ENCODE measurements at places on chromosomes 6 and 20. TPM values are rescaled to one million over a fixed set of nuclear protein-coding genes. Genes with fewer than 3 reads are reported as not detected.

Gene TGM6
- not detected for polyA plus RNA-seq

Gene EBF4
- polyA plus RNA-seq = 44.5 TPM

Gene RPS6KA2
- polyA plus RNA-seq = 32.0 TPM

DNA sequence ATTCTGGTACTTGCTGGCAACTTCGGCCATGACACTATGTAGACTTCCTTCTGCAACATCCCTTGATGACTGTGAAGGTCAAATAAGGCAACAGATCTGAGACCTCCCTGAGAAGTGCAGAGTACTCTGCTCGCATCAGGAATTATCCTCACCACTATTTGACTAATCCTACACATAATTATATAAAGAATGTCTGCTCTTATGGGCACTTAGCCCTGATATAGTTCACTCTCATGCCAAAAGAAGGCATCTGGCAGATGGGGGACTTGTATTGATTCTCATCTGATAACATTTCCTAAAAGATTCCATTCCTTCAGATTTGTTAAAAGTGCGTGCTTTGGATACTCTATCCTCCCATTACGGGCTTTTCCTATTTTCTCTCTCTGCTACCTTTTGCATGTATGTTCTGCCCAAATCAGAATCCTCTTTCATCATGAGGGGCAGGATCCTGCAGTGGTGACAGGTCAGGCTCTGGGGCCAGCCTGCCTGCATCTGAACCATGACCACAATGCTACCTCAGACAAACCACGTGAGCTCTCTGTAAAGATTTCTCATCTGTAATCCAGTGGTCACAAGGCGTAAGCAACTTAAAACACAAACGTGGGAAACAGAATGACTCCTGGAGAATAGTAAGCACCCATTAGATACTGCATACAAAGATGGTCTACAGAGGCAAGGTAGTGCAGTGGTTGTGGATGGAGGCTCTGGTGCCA lies 134.0 kb downstream of the GJA10 start:
- DNase-seq = no peak

GRCh38 chr20:20261159-20261558 lies 106.7 kb upstream of the INSM1 start:
- DNase-seq = no peak

Gene FAXC
- 4.8 TPM for polyA plus RNA-seq

DNA sequence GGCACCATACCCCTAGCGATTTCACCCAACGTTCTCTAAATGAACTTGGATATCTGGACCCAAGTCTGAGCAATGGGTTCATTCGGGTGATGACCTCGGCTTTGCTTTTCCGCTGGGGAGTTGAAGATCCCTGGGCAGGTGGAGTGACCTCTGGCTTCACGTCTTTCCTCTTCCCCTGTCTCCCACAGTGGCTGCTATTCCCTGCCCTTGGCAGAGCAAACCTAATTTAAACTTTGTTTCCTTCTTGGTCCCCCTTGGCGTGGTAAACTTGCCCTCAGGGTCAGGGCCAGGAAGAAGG lies 7.8 kb upstream of the TFAP2A start:
- DNase-seq = no peak

Gene RBPJL
- polyA plus RNA-seq = not detected

- no peak for DNase-seq
Observed at GRCh38 chr6:37456126-37456525, 23.1 kb downstream of the CMTR1 start.

DNA sequence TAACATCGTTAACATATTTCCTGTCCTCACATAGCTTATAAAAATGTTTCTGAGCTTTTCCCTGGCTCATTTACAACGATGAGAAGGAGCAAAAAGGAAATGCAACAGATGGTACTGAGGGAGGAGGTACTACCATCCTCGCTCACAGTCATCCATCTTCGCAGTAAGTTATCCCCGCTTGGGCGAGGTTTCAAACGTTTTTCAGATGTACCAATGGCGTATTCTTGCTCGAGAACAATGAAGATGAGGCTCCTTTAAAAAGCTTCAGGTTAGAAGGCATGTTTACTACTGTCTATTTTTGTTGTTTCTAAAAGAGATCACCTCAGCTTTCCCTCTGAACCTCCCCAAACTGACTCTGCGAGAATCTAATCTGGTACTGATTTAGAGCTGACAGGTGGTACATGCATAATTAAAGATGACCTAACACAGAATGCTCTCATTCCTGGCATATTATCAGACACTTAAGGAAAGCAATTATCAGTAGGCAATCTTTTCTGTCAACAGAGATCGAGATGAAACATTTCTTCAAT lies 178.7 kb downstream of the GJA10 start:
- no peak for DNase-seq

Gene PRRC2A
- 193 TPM for polyA plus RNA-seq

DNA sequence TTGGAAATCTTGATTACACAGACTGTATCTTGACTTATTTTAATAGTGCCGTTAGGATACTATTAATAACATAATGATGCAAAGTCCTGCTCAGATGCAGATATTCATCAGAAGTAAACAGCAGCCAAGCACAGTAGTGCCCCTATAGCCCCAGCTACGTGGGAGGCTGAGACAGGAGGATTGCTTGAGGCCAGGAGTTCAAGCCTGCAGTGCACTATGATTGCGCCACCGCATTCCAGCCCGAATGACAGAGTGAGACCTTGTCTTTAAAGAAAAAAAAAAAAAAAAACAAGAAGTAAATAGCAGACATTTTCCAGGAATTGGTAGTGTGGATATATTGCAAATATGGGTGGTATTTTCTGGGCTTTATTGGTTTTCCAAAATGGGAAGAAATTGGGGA lies 61.8 kb downstream of the TULP4 start:
- DNase-seq = no peak

DNA sequence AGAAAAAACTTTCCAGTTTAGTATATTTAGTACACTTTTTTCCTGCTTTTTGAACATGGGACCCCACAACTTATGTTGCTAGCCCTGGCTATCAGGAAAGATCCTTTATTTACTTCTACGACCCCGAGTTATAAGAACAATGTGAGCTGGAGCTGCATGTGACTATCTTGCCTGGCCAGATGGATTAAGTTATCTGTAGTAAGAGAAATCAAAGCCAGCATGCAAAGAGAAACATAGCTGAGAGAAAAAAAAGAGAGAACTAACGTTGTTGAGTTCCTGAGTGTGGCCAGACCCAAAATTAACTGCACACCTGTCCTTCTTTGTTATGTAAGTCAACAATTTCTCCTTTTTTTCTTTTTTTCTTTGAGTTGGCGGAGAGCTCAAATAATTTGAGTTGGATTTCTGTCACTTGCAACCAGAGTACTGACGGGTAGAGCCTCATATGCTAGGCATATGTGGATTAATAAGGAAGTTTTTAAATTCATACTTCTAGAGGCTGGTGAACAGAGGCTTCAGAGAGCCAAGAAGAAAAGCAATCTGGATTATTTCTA lies 219.5 kb downstream of the HACE1 start:
- DNase-seq = no peak

DNA sequence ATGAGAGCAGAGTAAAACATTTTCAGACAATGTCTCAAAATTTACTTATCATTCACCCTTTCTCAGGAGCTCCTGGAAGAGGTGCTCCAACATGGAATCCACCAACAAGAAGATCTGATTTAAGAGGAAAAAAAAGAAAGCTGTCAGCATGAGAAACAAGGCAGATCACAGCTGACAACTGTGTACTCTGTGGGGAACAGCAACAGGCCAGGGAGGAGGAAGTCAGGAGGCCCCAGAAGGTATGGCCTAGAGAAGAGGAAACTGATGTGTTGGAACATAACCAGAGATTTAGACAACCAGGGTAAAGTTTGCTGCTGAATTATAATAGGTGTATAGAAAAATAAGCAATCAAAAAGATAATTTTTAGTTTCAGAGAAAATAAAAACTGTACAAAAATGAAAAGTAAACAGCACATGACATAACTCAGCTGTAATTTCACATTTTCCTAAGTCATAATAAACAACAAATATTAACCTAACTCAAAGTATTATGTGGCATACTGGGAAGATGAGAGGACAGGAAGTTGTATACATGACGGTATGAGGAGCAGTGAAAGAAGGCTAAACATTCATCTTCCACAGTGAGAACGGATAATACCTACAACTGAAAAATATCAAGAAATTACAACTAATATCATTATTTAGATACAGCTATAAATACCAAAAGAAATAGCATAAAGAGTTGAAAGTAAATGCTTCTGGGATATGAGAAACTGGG lies 113.6 kb upstream of the EMILIN3 start:
- DNase-seq = no peak

Gene CDH26
- polyA plus RNA-seq = 1.9 TPM

- no peak for DNase-seq
Observed at GRCh38 chr6:132365281-132365907, 35.9 kb downstream of the MOXD1 start.

- no peak for DNase-seq
Observed at GRCh38 chr6:170190046-170190445, 100.8 kb downstream of the DLL1 start.

GRCh38 chr6:134424798-134425170 lies 106.9 kb upstream of the SGK1 start:
- no peak for DNase-seq

Gene PLCB1
- polyA plus RNA-seq = 48.1 TPM

GRCh38 chr20:25863536-25864325 lies 167.1 kb upstream of the ZNF337 start:
- DNase-seq = no peak

Gene IMPG1
- polyA plus RNA-seq = 3.6 TPM

Gene MRAP2
- 17.7 TPM for polyA plus RNA-seq

GRCh38 chr20:13671916-13672378 lies 33.2 kb upstream of the TASP1 start:
- no peak for DNase-seq

- no peak for DNase-seq
Observed at GRCh38 chr6:136524936-136525413, 25.2 kb downstream of the MAP7 start.

- no peak for DNase-seq
Observed at GRCh38 chr20:235891-236290, 8.8 kb downstream of the DEFB129 start.

- DNase-seq = no peak
Observed at GRCh38 chr6:142462260-142462659, 160.5 kb downstream of the ADGRG6 start.

- no peak for DNase-seq
Observed at GRCh38 chr6:70413992-70414494, 735 bp downstream of the FAM135A start.

DNA sequence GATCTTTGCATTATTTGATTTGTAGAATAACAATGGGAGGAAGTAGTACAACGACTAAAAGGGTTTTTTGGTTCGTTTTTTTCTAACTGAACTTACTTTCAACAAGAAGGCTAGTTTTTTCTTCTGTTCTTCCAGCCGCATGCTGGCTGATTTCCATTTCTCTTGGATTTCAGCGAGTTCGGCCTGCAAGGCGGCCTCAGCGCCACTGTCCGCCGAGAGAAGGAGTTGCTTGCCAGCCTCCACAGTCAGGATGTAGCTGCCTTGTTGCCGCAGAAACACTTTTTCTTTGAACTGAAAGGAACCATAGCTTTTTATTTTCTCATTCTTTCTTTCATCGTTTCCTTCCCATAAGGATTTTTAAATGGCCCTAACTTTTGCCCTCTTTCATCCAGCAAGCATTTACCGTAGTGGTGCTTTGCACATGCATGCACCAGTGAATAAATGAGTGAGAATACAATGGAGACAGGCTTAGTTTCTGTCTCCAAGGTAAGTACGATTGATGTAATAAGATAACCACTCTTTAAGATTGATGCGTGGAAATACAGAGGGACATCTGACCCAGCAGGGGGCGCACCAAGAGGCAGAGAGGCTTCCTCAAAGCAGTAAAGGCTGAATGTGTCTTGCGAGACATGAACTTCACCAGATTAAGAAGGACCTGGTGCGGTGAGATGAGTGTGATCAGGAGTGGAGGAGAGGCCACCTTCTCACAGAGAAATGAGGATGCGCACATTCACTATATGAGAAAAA lies 398.8 kb downstream of the ESR1 start:
- DNase-seq = no peak

DNA sequence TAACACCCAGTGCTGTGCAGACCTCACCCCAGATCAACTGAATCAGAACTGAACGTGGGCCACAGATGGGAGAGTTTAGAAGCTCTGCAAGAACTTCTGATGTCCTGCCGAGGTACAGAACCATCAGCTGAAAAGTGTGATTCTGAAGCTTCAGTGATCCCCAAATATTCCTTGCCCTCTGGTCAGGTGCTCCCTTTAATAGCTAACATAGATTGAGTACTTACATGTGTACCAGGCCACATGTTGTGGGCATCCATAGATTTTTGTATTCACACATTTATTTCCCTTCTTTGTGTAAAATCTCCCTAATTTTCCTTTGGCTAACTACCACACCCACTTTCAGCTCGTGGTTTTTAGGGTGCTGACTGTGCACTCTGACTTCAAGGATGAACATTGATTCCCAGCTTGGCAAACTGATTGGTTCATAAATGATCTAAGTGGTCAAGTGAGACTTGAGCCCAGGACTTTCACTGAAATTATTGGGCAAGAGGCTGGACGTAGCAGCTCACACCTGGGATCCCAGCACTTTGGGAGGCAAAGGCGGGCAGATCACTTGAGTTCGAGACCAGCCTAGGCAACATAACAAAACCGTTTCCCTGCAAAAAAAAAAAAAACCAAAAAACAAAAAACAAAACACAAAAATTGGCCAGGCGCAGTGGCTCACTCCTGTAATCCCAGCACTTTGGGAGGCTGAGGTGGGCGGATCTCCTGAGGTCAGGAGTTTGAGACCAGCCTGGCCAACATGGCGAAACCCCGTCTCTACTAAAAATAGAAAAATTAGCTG lies 162.2 kb downstream of the BCAS1 start:
- no peak for DNase-seq

GRCh38 chr6:135114355-135115145 lies 59.9 kb upstream of the HBS1L start:
- DNase-seq = no peak

GRCh38 chr20:46963196-46963529 lies 68.5 kb downstream of the EYA2 start:
- DNase-seq = no peak

DNA sequence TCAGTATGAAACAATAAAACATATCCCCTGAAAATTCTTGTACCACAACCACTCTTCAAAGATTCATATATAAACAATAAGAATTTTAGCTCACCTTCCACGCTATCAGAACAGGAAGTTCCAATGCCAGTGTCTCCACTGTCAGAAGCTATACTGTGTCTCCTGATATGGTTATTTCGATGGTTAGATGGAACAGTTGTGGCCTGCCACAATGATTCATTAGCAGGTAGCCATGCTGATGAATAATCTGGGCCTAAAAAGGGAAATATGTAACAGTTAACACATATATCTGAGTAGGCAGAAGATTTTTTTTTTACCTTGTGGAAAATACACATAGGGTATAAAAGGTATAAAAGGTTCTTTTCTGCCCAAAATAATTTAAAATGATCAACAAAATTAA lies 19.0 kb downstream of the CEP85L start:
- no peak for DNase-seq

Gene TBPL1
- polyA plus RNA-seq = 63.4 TPM

GRCh38 chr6:91719414-91719813 lies 1132.5 kb upstream of the MAP3K7 start:
- no peak for DNase-seq

- DNase-seq = no peak
Observed at GRCh38 chr6:52186075-52186474, at the start of gene IL17A. Gene IL17A, plus strand, starts transcription at chr6:52186375. Its CDS starts 57 bp downstream, at chr6:52186432.

- DNase-seq = no peak
Observed at GRCh38 chr6:105609375-105609991, 206.6 kb upstream of the PREP start.

- no peak for DNase-seq
Observed at GRCh38 chr6:44867571-44868334, 460.4 kb upstream of the RUNX2 start.

Gene ID4
- polyA plus RNA-seq = 185 TPM

Gene HLA-DQA2
- polyA plus RNA-seq = not detected

All from left renal pelvis (tissue), 4 donors.